ENCODE measurements at places on chromosomes 6 and 20. TPM values are rescaled to one million over a fixed set of nuclear protein-coding genes. Genes with fewer than 3 reads are reported as not detected.

DNA sequence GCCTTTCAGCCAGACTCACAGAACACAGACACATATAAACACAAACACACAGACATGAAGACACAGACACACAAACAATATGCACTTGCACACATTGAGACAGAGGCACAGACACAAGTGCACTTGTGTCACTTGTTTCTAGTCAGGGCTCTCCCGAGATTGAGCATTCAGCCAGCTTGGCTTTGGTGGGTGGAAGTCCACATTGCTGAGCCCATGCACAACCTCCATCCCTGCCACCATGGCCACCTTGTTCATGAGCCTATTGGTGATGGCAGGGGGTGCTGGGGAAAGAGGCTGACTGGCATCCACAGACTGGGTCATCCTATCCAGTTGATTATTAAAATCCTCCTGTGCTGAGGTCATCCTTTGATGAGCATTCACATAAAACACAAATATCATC lies 11.5 kb upstream of the CST7 start:
- no peaks in the 10 kb centered on the region for H3K27me3 ChIP-seq
- H3K4me1 ChIP-seq, result peaks cover 7% of the 10 kb centered on the region
- DNase-seq, result no peak
- H3K36me3 ChIP-seq, result no peaks in the 10 kb centered on the region

DNA sequence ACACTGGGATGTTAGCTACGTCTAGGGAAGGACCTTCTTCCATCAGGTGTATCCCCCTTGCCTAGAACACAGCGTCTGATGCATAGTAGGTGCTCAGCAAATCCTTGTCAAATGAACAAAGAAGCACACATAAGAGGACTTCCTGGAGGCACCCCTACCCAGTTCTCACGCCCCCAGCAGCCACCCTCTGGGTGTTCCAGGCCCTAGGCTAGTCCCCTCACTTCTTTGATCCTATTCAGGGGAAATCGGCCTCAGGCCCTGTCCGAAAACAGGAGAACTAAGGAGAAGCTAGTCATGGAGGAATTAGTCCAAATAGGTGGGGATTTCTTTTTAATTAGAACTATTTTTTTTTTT lies 84.7 kb upstream of the SIRPA start:
- no peak overlapping the region for H3K27ac ChIP-seq
- DNase-seq, result no peak
- H3K27me3 ChIP-seq, result no peaks in the 10 kb centered on the region
- H3K4me3 ChIP-seq, result no peak overlapping the region

- DNase-seq, result no peak
- H3K27ac ChIP-seq, result no peak overlapping the region
- H3K4me1 ChIP-seq, result peaks cover 14% of the 10 kb centered on the region
- H3K27me3 ChIP-seq, result peaks cover 61% of the 10 kb centered on the region
- no peak overlapping the region for H3K4me3 ChIP-seq
Observed at GRCh38 chr20:16816192-16816591, 68.0 kb downstream of the OTOR start.

- DNase-seq, result no peak
- H3K4me3 ChIP-seq, result no peak overlapping the region
- H3K27ac ChIP-seq, result no peak overlapping the region
Observed at GRCh38 chr6:99114769-99115406, 167.1 kb upstream of the FBXL4 start.

DNA sequence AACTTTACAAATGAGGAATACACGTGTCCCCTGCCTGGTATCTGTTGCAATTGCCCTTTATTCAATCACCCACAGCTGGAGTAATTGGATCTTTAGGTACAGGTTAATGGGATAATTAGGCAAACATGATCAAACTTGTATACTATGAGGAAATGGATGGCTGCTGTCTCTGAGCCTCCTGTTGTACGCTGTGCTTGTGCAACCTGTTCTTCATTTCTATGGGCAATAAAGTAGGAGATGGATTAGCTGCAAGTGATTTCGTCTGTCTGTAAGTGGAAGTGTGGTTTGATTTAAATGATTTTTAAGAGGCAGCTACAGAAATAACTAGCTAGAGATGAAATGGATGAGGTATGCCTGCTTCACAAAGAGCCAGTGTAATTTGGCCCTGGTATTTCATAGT lies 474.1 kb downstream of the RNF144B start:
- peaks cover 12% of the 10 kb centered on the region for H3K27me3 ChIP-seq
- no peak for DNase-seq
- no peak overlapping the region for H3K4me3 ChIP-seq
- no peaks in the 10 kb centered on the region for H3K4me1 ChIP-seq

GRCh38 chr6:54910431-54910884 lies 63.9 kb downstream of the FAM83B start:
- DNase-seq, result no peak
- no peaks in the 10 kb centered on the region for H3K36me3 ChIP-seq
- no peaks in the 10 kb centered on the region for H3K27me3 ChIP-seq
- H3K27ac ChIP-seq, result no peak overlapping the region

DNA sequence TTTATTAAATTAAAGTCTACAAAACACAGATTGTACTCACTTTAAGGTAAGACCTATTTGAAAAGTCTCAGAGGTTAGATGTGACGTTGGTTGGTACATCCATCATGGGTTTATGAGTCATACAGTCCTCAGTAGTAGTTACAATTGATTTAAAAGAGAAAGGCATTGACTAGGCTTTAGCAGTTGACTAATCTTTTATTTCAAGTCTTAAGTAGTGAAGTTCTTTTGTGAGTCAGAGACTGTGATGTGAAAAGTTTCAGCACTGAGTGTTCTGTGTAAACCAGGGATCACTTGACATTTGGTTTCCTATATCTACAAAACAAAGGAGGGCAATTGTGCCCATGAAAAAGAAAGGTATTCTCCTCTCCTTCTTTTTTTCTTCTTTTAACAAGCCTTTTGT lies 221.3 kb downstream of the GRIK2 start:
- DNase-seq, result peak; percentile 46
- H3K4me1 ChIP-seq, result no peaks in the 10 kb centered on the region
- H3K4me3 ChIP-seq, result no peak overlapping the region
- H3K27me3 ChIP-seq, result no peaks in the 10 kb centered on the region
- no peaks in the 10 kb centered on the region for H3K36me3 ChIP-seq

GRCh38 chr20:62861726-62862336 lies at the start of gene TCFL5:
TCFL5 (minus strand) TSS chr20:62861822; CDS start chr20:62861670, 152 bp downstream.
- no peaks in the 10 kb centered on the region for H3K27me3 ChIP-seq
- H3K27ac ChIP-seq, result no peak within 1 kb of the TSS
- H3K4me3 ChIP-seq, result peak within 1 kb of the TSS; percentile 81
- H3K36me3 ChIP-seq, result no peaks in the 10 kb centered on the region

DNA sequence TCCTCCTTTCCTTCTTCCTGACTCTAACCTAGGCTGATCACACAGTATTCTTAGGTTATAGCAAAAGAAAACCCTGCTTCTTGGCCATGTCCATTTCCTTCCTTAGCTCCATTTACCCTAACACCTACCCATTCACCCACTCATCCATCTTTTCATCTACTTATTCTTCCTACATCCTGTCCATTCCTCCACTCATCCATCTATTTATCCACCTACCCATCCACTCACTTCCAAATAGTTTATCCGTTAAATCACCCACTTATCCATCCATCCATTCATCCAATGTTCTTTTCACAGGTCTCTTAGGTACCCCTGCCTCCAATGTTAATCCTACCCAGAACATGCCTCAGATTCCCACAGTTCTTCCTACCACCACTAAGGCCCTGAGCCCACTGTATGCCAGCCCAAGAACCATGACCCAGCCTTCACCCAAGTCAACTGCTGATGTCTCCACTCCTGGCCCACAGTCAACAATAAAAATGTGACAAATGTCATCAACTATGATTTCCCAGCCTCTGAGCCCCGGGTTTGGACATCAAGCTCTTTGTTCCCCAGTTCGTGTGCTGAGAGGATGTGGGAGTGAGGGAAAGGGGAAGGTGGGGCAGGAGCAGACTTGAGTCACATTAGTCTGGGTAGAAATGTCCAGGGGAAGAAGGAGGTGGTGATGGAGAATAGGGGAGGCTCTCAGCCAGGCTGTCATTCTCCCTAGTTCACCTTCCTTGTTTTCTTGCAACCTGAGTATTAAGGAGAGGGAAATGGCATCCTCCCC lies 24.4 kb downstream of the TREML4 start:
- peaks cover 12% of the 10 kb centered on the region for H3K4me1 ChIP-seq
- peaks cover 18% of the 10 kb centered on the region for H3K27me3 ChIP-seq
- H3K36me3 ChIP-seq, result no peaks in the 10 kb centered on the region
- DNase-seq, result no peak
- no peak overlapping the region for H3K4me3 ChIP-seq

DNA sequence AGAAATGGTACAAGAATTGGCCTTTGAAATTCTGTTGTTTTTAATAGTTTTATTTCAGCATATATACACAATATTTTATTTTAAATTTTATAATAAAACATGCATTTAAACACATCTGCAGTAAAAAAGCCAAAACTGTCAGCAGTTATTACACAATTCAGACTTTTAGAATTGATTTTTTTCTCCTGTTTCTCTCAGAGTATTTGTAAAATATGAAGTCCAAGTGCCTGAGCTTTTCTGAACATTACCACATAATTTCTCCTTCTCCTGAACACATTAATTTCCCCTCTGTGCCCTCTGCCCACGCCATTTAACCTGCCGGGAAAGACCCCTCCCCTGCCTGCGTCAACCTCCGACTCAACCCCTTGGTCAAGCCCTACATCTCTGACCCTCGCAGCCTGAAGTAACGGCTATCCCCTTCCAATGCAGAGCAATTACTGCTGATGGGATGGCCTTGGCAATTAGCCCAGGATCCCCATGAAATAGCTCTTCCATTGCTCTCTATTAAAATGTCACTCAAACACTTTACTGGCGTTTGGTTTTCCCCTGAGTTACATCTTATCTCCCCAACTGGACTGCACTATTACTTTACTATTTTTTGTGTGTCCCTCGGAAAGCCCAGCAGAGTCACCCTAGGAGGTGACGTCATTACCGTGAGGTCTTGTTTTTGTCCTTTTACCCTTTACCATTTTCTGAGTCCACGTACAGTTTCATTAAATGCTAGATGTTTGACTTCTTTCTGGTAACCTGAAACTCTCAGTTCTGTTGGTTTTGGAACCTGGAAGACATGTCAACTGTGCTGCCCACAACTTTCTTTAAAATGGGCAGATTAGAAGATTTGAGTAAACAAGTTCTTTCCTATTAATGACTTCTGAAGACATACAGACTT lies 146.7 kb upstream of the TAB2 start:
- H3K27me3 ChIP-seq, result no peaks in the 10 kb centered on the region
- peaks cover 30% of the 10 kb centered on the region for H3K4me1 ChIP-seq
- H3K27ac ChIP-seq, result peak overlapping the region; percentile 65

DNA sequence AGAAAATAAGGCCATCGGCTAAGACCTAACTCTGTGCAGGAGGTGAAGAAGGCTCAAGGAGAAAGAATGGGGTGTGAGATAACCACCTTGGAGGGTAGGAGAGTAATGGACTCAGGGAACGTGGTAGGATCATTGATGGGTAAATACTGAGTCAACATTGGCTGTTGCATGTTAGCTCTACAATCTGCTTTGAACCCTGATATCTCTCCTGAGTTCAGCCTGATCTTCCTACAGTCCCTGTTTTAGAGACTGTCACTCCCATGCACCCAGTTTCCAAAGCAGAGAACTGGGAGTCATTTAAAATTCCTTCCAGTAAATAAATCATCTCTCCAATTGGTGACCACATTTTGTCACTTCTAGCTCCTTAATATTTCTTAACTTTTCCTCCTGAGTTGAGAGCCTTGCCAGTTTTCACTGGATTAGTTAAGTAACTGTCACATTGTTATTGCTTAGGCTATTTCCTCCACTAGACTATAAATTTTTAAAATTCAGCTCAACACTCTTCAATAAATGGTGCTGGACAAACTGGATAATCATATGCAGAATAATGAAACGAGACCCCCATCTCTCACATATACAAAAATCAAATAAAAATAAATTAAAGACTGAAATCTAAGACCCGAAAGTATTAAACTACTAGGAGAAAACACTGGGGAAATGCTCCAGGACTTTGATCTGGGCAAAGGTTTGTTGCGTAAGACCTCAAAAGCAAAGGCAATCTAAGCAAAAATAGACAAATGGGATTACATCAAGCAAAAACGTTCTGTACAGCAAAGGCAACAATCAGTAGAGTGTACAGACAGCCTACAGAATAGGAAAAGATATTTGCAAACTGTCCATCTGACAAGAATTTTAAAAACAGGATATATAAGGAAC lies 138.9 kb upstream of the TMEM170B start:
- no peak for DNase-seq
- no peaks in the 10 kb centered on the region for H3K36me3 ChIP-seq
- no peaks in the 10 kb centered on the region for H3K27me3 ChIP-seq
- no peak overlapping the region for H3K4me3 ChIP-seq
- no peak overlapping the region for H3K27ac ChIP-seq
- peaks cover 6% of the 10 kb centered on the region for H3K4me1 ChIP-seq

DNA sequence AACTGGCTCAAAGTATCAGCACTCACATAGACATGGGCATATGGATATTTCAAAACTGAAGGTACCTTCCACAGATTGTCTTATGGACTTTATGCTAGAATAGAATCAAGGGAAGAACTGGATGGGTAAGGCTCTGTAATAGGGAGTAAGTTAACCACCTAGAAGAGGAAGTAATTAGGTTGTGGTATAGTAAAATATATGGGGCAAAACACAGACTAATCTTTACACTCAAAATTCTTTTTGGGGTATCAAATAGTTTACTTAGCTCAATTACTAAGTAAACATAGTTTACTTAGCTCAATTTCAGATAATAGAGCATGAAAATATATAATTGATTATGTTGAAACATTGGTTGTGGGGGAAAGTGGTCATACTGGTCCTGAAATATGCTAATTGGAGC lies 94.2 kb upstream of the ATXN1 start:
- no peaks in the 10 kb centered on the region for H3K27me3 ChIP-seq
- H3K4me3 ChIP-seq, result no peak overlapping the region
- H3K4me1 ChIP-seq, result peaks cover 19% of the 10 kb centered on the region
- H3K27ac ChIP-seq, result no peak overlapping the region
- H3K36me3 ChIP-seq, result no peaks in the 10 kb centered on the region
- DNase-seq, result no peak

DNA sequence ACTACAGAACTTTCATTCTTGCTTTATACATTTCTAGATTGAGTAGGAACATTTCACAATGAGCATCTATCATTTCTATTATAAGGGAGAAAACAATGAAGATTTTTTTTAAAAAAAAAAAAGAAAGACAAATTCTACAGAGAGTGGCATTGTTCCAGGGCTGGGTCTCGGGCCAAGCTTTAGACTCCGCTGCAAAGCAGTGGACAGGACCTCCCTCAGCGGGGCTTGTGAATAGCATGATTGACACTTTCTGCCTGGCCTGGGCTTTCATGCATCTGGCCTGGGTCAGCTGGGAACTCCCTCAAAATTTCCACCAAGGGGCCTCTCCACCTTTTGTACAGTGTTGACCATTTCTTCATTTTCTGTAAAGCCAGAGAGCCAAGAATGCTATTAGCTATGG lies 55.8 kb upstream of the HIVEP2 start:
- no peaks in the 10 kb centered on the region for H3K36me3 ChIP-seq
- no peak overlapping the region for H3K4me3 ChIP-seq
- no peak for DNase-seq
- no peaks in the 10 kb centered on the region for H3K27me3 ChIP-seq
- no peaks in the 10 kb centered on the region for H3K4me1 ChIP-seq

GRCh38 chr20:59709636-59710035 lies 105.3 kb downstream of the PHACTR3 start:
- DNase-seq, result no peak
- H3K27ac ChIP-seq, result no peak overlapping the region
- no peaks in the 10 kb centered on the region for H3K27me3 ChIP-seq
- H3K36me3 ChIP-seq, result no peaks in the 10 kb centered on the region

ARMH2 gene
- total RNA-seq, result not detected

ADGRF5 gene
- total RNA-seq, result 0.75 TPM

ZNF512B gene
- 18.0 TPM for total RNA-seq

FGD2 gene
- 0.35 TPM for total RNA-seq

TULP1 gene
- total RNA-seq, result not detected

NT5E gene
- 15.8 TPM for total RNA-seq

HCRTR2 gene
- total RNA-seq, result not detected

DLK2 gene
- total RNA-seq, result 1.4 TPM

BPIFB4 gene
- not detected for total RNA-seq

Data from PC-3 (cell line).